ENCODE measurements at places on chromosomes 1 and 21.
A peak's percentile ranks its signal among the peaks of the same experiment; 100 is the strongest.

DNA sequence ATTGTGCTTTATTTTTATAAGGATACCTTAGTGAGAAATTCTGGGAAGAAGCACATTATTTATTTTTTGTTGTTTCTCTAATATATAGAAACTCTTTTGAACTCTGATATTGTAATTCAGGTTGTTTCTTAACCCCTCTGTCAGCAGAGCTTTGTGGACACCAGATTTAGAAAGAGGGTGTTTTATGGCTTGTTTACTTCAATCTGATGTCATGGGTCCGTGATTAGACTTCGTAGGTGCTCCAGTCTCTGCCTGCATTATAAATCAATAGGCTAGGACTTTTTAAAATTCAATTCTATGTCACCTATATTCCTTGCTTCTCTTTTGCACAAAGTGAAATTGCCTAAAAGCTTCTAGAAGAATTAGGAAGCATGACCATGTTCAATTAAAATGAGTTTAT, 47.3 kb upstream of the CCDC190 start:
- no peak for DNase-seq

DNA sequence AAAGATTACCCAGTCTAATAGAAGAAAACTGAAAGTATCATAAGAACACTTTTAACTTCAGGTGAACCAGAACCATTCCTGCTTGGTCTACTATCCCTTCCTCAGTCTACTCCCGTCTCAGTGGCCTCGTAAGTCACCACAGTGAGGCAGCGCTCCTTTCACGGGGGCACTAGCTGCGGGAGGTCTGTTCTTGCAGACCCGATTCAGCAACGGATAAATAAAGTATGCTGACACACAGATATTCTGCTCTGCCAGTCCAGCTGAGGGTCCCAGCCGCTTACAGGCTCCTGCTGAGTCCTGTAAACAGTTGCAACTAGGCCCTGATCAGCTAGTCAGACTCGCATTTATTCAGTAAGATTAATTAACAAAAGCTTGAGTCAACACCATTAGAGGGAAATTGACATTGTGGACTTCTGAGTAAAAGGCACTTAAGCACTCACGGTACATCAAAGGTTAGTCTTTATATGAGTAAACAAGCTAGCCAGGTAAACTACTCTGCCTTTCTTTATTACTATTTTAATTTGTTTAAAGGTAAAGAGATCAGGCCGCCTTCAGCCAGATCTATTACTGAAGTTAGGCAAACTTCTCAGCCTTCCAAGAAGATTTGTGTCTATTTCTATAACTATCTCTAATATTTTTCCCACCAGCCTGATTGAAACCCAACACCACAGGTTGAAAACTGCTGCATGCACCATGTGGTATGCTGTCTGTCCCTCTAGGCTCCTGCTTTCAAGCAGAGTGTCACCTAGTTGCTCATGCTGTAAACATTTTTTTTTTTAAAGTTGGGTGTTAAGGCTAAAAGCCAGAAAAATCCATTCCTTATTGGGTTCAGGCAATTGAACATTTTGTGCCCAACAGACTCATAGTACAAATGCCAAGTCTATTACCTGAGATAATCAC, 87.7 kb downstream of the INTS7 start:
- no peak for DNase-seq

- DNase-seq, result no peak
Measured at GRCh38 chr1:209505044-209505443, 78.5 kb upstream of the CAMK1G start.

GRCh38 chr21:42233067-42233961, 14.4 kb downstream of the ABCG1 start:
- DNase-seq, result peak; percentile 56

All from activated CD8-positive, alpha-beta memory T cell treated with anti-CD3 and anti-CD28 coated beads for 4 hours (primary cell).